ENCODE measurements at places on chromosomes 3 and 15. TPM values are rescaled to one million over a fixed set of nuclear protein-coding genes. Genes with fewer than 3 reads are reported as not detected.
A peak's percentile ranks its signal among the peaks of the same experiment; 100 is the strongest.

Gene TPRG1
- total RNA-seq: not detected

Gene AADACL2
- not detected for total RNA-seq

Gene CCPG1
- total RNA-seq: 147 TPM

Gene FEZF2
- total RNA-seq: not detected

Gene MNS1
- total RNA-seq: 2.9 TPM

Gene ARPIN
- total RNA-seq: 8.7 TPM

Gene TLR9
- not detected for total RNA-seq

Gene NLGN1
- 20.1 TPM for total RNA-seq

Gene GOLGA6L7
- not detected for total RNA-seq

Gene AHSG
- not detected for total RNA-seq

Gene FETUB
- not detected for total RNA-seq

DNA sequence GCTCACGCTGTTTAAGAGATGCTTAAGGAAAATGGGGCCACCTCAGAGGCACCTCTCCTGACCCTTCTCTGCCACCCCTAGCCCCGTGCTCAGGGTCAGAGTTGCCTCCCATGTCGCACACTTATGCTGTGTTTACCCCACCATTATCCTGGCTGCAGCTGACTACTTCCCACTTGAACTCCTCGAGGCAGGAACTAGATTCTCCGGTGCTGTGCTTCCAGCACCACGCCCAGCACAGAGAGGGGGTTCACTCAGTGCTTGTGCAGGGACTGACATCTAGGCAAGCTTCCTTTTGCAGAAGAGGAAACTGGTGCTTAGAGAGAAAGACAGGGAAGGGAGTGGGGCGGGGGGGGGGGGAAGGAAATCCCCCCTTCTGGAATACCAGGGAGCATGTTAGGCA is 340.1 kb downstream of the RORA start:
- DNase-seq: no peak

DNA sequence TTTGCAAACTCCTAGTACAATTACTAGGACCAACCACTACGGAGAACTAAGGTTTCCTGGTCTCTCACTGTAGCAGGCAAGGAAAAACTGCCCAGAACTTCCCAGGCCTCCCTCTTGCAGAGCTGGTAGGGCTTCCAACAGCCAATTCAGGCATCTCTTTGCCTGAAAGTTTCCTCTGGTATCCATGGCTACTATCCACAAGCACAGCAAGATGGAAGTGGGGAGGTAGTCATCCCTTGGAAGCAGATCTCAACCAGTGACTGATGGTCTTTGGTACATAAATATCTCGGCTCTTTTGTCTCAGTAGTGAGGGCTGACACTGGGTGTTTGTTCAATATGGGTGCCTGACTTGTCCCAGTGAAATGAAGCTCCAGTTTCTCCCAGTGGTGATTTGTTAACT is 201.3 kb upstream of the MRPL3 start:
- DNase-seq: peak; percentile 57

GRCh38 chr15:56767315-56767714 is 34.0 kb upstream of the ZNF280D start:
- DNase-seq: peak; percentile 48

DNA sequence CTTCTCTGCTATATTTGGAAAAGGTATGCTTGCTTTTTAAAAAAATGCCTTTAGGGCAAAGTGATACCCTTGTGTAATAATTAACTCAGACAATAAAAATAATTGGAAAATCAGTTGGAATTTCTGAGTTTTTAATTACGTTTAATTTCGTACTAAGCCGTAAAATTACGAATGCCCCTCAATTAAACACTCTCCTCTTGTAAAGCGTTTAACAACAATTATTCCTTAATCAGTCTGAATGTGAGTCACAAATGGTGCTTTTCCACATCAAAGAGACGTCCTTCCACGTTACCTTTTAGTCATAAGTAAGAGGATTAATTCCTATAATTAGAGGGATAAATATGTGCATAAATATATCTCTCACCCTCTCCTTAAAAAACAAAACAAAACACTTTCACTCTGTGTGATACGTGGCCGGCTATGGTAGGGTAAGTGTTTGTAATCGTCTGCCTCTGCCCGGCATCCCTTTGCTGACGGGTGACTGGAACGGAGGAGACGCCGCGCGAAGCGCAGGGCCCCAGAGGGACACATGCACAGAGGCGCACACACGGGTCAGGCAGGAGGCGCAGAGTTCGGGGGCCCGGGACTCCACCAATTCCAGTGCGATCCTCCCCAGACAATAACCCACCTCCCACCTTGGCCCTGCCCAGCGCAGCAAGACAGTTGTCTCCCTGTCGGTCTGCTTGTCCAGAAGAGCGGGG is 9.7 kb upstream of the MEIS2 start:
- peak; percentile 61 for DNase-seq

DNA sequence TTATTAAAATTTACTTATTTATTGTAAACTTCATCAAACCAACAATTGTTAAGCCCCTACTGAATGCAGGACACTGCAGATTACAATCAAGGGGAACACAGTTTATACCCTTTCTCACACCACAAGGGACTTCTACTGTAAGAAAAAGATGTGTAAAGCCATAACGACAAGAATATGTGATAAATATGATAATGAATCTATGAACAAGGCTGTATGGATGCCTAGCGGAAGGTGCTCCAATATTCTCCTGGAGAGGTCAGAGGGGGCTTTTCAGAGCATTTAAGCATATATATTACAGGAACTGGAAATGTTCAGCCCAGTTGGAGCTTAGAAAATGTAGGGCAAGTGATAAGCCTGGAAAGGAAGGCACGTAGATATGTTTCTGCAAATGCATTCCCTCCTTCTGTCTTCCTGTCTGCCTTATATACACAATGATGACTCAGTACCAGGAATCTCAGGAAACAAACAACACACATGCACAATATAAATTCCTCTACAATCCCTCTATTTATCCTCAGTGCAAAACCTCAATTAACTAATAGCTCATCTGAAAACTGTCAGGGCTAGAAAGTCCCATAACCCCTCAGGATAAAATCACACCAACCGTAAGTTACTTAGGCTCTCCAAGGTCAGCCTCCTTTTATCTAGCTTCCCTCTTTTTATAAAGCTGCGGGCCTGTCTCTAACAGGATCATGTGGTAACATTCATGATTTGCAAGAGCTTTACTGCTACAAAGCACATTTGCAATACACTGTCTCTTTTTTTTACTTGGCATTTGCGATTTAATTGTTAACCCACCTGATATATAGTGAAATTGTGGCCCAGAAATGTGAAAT is 393.1 kb downstream of the LPP start:
- peak; percentile 29 for DNase-seq

GRCh38 chr3:138578141-138578540 is 15.9 kb downstream of the CEP70 start:
- DNase-seq: no peak

DNA sequence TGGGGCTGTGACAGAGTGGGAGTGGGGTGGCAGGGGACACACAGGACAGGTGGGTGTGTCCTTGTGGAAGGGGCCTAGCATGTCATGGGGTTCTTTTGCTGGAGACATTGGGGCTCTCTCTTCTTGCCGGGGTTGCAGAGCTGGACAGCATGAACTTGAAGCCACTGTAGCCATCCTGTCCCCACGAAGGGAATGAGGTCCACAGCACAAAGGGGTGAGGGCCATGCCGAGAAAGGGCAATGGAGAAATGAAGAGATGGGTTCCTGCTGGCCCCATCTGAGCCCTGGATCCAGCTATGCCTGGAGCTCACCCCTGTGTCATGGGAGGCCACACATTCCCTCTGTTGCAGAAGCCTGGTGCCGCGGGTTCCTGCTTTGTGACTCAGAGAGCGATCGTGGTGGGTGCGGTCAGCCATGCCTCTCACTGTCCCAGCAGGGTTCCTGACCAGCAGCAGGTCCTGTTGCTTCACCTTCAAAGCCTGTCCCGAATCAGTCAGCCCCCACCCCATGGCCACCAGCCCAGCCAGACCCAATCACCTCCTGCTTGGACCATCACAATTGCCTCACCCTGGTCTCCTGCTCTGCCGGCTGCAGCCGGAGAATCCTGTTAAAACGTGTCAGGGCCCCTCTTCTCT is 50.0 kb downstream of the DNAJB8 start:
- peak; percentile 95 for DNase-seq

DNA sequence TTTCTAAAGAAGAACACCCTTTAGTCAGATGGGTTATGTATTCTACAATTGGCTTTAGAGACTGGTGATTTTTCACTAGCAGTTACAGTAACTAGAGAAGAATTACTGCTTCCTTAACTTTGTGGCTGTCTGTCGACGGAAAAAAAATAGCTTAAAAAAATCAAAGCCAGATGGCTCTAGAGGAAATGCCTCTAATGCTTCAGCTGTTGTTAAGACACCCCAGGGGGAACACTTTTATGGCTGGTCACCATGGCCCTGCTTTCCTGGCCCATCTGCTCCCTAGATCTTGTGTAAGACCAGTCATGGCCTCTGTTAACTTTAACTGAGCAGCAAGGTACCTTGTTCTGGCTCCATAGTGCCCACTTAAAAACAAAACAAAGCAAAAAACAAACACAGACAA is 198.6 kb upstream of the PLSCR5 start:
- DNase-seq: peak; percentile 89

DNA sequence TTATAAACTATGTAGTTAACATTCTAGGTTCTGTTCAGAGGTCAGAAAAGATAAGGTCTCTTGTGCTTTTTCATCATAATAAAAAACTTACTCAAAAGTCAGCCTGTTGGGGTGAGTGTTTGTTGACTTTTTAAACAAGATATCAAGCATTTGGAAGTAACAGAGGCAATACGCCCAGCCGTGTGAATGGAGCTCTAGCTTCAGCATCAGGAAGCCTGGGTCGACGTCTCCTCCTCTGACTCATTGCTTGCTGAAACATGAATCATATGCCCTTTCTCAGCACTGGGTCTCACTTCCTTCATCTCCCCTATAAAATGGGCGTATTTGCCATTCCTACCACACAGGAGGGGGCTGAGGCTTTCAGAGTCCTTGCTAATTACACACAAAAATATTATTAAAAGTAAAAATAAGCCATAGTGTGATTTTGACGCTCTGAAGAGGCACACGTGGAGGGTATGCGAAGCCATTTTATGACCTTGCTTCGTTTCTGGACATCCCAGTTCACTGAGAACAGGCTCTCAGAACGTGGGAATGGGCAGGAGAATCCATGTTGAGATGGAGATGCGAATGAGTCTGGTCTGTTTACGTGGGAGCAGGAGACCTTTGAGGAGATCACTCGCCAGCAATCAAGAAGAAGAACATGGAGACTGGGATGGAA is 220.8 kb upstream of the TPRG1 start:
- DNase-seq: peak; percentile 98

GRCh38 chr3:156675830-156676767 is 1.7 kb downstream of the TIPARP start:
- peak; percentile 97 for DNase-seq

DNA sequence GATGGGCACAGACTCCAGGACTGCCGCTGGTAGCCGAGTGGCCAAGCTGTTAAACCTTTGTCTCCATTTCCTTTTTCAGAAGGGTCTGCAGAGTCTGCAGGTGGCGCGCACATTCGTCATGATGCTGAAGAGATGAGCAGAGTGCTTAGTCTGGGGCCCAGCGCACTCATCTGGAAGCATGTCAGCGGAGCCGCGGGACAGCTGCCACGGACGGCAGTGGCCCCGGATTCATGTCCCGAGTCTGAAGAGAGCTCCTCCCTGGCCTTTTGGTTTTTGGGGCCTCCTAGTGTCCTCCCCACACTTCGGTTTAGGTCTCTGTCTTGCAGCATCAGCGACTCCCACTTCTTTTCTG is 42.6 kb downstream of the KLHL25 start:
- no peak for DNase-seq

- no peak for DNase-seq
Measured at GRCh38 chr3:43764056-43764455, 73.3 kb downstream of the ABHD5 start.

DNA sequence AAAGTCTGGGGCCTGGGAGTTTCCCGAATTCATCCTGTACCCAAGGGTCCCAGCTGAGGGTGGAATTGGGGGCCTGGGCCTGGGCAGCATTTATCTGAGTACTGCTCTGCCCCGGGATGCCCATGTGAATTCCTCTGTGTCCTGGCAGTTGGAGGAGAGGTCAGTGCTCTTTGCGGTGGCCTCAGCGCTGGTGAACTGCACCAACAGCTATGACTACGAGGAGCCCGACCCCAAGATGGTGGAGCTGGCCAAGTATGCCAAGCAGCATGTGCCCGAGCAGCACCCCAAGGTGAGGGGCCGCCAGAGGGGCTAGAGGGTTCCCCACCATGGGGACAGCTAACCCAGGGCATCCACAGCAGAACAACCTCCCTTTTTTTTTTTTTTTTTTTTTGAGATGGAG is 6.2 kb upstream of the RCCD1 start:
- DNase-seq: no peak

DNA sequence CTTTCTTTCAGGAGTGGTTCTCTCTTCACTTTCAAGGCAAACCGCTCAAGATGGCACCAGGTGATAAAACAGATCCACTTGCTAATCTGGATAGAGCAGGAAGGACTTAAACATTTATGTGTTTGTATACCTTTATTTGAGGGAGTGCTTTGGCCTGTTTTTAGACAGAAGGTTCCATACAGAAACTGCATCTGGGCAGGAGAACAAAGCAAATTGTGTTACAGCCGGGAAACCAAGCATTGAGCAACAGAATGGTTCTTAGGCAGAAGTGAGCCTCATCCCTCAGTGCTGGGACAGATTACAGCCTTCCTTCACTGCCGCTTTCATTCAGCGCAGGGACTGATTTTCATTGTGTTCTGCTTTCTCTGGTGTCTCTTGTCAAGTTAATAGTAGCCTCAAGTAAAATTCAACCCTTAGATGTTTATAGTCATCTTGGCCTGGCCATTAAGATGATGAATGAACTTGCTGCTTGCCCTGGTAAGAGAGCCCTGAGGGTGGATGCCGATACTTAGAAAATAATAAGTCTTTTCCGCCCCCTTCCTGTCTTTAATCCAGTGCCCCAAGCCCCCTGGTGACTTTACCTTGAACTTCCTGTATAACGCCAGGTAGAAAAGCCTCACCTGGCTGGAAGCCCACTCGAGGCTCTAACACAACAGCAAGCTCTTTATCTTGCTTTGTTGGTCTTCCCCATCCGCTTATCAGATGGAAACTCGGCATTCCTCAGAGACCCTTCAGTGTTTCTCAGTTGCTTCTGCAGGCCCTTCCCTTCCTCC is 168.0 kb upstream of the CTDSPL start:
- DNase-seq: no peak

- DNase-seq: no peak
Measured at GRCh38 chr15:33317896-33318295, 7.1 kb downstream of the RYR3 start.

GRCh38 chr15:96494505-96494904 is 164.0 kb downstream of the NR2F2 start:
- DNase-seq: no peak

DNA sequence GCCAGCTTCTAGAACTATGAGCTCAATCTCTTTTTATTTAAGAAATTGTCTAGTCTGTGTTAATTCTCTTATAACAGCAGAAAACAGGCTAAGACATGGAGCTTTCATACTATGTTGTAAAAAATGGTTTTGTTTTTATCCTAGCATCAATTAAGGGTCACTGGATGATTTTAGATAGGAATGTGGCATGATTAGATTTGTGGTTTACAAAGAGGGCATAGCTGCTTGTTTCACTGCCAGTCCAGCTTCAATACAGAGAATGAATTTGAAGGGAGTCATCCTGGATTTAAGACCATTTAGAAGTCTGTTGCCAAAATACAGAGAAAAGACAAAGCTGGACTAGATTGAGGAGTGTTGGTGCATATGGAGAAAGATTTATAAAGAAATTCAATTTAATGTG is 532.6 kb upstream of the CCDC54 start:
- no peak for DNase-seq

All from GM23248 (cell line).